Activated CD4-positive, alpha-beta T cell treated with anti-CD3 and anti-CD28 coated beads, Interleukin-2, amount 50 U/mL, for 48 hours (primary cell): ENCODE measurements at places on chromosomes 1 and 21.

- no peak for DNase-seq
These were observed 23.0 kb downstream of the MTARC1 start for GRCh38 chr1:220809704-220810103.

DNA sequence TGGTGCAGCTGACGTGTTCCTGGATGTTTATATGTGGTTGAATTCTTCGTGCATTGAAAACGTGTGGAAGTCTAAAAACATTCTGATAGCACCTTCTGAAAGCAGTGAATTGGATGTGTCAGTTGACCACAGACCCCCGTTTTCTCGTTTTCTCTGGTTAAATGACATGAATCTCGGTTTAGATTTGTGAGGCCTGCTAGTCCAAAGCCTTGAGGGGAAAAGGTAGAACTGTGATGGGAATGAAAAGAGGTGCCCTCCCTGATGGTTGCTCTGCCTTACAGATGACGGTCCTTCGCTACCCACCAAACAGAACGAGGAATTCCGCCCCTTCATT is 8.9 kb downstream of the RER1 start:
- no peak for DNase-seq

DNA sequence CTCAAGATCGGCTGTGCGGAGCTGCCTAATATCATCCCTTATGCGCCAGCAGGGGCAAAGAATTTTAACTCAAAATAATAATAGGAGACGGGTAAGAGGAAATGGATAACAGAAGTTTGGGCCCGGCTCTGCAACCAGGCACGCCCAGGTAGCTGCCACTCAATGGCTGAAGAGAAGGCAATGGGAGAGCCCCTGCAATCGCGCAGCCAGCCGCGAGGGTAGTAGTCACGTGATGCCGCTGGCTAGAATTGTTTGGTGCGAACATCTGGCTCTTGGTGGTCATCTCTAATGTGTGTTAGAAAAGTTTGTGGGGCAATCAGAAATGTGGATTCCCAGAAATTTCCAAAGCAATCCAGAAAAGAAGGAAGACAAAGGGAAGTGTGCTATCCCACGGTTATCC is 12.3 kb downstream of the BARHL2 start:
- DNase-seq: no peak

- DNase-seq: peak; percentile 7
These were observed 543 bp downstream of the TMEM9 start for GRCh38 chr1:201153474-201154388.

GRCh38 chr1:245969283-245969682 is 537.8 kb downstream of the SMYD3 start:
- no peak for DNase-seq

GRCh38 chr1:220879509-220880361 is 492 bp downstream of the HLX start:
- no peak for DNase-seq
